Amygdala (tissue), 56 donors: ENCODE measurements at places on chromosomes 1 and 21.

- DNase-seq, result no peak
These were observed 88.4 kb downstream of the PROX1 start for GRCh38 chr1:214075999-214076707.

GRCh38 chr21:42537106-42537742 lies 23.6 kb downstream of the SLC37A1 start:
- no peak for DNase-seq

- peak; percentile 57 for DNase-seq
These were observed 20.7 kb downstream of the MIS18A start for GRCh38 chr21:32257962-32258785.

DNA sequence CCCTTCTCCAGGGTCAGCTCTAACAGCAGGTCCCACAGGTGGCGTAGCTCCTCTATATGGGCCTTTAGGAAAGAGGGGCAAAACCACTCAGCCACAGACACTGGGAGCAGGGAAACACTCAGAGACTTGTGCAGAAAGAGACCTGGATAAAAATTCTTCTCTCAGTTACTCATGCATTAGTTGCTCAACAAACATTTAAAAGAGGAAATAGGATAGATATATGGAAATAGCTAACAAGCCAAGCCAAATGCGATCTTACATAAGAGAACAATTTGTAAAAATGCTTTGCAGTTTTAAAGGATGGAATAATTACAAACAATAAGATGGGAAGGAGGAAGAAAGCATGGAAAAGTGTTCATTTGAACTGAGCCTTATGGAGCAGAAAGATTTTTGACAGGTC lies 4.9 kb downstream of the SPTA1 start:
- DNase-seq, result no peak

DNA sequence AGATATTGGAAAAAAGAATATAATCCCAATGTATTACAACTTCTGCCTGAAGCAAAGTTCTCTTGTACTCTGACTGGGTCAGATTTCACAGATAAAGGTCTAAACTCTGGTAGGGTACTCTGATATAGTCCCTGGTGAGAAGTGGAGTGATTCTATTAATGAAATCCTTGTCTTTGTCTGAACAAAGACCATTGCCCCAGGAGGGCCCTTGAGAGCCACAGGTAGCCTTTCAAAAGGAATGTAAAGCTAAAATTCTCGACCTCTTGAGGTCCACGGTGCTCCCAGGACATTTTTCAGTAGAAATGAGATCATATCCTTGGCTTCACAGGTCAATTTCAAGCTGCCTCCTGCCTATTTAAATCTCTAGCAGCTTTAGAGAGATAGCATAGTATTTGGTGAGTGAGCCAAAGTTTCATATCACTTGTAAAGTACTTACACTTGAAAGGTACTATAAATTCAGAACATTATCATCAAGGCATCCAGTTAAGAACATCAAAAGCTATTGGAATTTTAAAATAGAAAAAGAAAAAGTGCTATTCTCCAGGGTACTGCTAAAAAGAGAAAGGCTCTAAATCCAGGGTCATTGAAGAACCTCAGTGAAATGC lies 10.1 kb downstream of the TNNI3K start:
- no peak for DNase-seq

GRCh38 chr21:38354231-38354630 lies 97.4 kb downstream of the KCNJ15 start:
- DNase-seq, result no peak

GRCh38 chr21:28615276-28615675 lies 377.4 kb downstream of the LTN1 start:
- DNase-seq, result no peak

DNA sequence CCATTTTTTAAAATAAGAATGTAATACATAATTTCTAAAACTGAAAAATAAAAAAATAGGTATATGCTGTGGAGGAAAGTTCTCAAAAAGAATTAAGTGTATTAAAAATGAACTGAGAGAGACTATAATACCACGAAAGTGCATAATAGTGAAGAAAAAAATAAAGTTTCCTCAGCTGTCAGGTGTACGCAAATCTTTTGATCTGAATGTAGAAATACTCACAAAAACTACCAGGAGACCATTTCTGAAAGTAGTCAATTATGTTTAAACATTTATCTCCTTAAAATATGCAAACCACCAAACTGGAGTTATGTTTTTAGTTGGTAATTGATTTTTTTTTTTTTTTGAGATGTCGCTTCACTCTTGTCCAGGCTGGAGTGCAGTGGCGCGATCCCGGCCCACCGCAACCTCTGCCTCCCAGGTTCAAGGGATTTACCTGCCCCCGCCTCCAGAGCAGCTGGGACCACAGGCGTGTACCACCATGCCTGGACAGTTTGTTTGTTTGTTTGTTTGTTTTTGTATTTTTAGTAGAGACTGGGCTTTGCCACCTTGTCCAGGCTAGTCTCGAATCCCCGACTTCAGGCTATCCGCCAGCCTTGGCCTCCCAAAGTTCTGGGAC lies 1169.2 kb upstream of the B3GALT2 start:
- DNase-seq, result no peak

DNA sequence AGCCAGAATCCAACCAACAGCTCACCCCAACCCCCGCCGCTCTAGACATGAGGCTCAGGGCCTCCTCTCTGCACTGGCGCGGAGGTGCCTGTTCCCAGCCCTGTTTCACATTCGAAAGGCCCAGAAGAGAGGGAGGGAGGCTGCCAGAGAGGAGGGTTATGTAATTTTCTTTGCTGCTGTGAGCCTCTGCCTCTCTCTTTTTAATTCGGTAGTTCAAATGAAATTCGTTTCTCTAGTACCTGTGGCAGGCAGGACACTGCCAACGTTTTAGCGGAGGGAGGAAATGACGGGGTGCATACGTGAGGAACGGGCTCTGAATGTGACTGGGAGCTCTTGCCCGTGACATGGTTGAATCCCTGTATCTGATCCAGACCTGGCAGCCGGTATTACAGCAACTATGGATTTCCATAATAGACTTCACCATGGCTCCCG lies 9.4 kb downstream of the PRDM16 start:
- peak; percentile 38 for DNase-seq

DNA sequence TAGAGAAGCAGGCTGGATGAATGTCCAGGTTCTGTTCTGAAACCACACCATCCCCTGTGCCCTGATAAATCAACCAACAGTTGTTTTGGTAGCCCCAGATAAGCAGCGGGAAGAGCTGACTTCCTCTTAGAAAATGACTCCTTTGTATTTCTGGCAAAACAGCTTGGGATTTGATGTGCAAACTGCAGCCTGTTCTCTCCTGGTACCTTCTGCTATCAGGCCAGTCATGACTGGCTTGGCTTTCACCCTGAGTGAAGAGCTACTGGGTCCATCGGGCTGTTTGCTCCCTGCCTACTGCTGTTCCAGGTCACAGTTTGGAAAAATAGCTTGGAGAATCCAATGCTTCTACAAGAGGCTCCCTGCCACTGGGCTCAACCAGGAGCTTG lies 116.8 kb downstream of the DTL start:
- no peak for DNase-seq

DNA sequence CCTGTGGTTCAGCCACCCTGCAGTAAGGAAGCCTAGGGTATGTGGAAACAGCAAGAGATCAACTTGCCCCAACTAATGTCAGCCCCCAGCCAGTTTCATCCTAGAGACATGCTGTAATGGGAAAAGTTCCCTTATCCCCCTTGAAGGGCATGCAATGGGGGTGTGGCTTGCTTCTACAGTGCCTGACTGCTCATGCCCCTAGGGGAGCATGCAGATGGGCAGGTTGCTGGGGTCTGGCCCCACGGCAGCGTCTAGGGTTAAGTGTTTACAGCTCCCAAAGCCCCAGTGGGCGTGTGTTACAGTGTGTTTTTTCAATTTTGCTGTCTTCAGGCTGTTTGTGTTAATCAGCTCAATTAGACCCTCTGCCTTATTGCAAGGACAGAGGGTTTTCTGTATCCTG lies 1105.9 kb downstream of the AMY1C start:
- no peak for DNase-seq

- no peak for DNase-seq
These were observed 519.9 kb upstream of the USP24 start for GRCh38 chr1:55735106-55735505.

DNA sequence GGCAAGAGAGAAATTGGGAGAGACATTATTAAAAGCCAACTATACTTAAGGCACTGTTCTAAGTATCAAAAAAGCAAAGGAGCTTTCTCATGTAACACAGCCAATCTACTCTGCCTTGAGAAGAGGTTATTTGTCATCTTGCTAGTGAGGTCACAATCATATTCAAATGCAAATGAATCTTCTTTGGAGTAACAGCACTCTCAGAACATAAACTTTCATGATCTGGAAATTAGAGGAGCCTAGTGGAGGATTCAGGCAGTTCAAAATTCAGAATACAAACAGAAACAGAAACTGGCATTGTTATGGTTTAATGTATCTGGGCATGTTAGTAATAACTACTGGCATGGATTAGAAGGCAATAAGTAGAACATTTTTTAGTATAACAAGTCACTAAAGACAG lies 57.4 kb downstream of the ARID4B start:
- no peak for DNase-seq

- DNase-seq, result no peak
These were observed 8.8 kb downstream of the ATPAF1 start for GRCh38 chr1:46659307-46659870.

DNA sequence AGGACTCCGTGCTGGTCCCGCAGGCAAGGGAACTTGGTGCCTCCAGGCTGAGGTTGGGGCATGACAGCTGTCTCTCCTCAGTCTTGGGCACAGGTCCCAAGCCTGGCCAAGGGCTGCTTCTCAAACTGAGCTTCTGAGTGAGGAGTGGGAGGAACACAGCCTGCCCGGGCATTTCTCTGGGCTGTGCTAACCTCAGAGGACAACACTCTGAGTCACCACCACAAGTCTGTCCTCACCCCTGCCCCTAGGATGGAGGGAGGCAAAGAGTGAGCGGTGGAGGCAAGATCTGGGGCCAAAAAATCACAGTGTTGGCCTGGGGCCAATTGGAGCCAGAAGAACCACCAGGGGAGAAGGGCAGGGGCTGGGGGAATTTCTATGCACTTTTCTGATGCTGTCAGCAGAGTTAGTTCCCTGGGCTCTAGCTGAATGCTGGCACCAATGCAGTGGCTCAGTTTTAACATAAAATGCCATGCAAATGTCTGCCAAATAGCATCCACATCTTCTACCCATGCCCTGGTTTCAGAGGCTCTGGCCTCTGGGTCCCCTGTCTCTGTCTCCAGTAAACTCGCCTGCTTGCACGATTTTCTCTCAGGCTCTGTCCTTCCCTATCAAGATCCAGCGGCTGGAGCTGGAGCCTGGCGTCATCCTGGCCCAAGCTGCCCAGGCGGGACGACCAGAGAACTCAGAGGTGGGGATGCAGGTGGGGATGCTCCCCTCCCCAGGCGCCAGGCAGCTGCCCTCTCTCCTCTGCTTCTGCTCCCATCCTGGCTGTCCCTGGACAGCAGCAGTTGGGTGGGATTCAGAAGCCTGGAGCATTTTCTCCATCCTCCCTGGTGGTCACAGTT lies 11.0 kb upstream of the CDK18 start:
- no peak for DNase-seq

DNA sequence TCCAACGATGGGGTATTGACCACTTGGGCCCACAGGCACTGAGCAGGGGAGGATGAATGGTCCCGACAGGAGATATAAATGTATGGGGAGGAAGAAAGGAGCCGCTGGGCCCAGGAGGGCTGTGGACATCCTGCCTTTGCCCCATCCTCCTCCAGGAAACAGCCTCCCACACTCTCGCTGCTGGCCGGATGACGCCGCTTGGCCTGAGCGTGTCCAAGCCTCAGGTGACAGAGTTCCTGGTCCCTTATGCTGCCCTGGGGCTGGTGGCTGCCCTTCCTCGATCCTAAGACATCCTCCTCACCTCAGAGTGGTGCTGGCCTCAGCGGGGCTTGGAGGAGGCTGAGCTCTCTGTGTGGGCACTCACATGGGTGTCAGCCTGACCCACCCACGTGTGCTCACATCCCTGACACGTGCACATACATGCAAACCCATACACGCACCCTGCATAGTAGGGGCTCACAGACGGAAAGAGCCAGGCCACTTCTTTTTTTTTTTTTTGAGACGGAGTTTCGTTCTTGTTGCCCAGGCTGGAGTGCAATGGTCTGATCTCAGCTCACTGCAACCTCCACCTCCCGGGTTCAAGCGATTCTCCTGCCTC lies 5.9 kb upstream of the SERINC2 start:
- DNase-seq, result no peak

- DNase-seq, result no peak
These were observed 45.2 kb downstream of the C8B start for GRCh38 chr1:56920591-56921001.

- DNase-seq, result no peak
These were observed 22.7 kb downstream of the NAV1 start for GRCh38 chr1:201561601-201562000.

DNA sequence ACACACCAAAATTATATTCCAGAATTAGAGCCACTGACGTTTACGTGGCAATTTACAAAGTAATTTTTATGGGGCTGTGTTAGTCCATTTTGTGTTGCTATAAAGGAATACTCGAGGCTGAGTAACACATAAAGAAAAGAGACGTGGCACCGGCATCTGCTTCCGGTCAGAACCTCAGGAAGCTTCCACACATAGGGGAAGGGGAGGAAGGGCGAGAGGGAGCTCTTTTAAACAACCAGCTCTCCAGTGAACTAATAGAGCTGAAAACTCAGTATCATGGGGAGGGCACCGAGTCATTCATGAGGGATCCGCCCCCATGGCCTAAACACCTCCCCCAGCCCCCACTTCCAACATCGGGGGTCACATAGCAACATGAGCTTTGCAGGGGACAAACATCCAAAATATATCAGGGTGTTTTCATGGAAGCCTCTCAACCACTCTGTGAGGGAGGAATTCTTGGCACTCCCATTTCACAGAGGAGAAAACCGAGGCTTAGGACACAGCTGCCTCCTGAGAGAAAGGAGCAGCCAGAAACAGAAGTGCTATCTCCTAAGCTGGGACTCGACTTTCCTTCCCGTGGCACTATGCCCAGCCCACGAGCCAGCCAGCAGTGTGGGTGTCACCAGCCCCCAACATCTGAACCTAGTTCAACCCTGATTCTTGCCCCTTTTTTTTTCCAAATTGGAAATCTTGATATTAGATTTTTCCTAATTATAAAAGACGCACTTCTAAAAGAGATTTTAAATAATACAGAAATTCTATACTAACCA lies 29.2 kb downstream of the MIS18A start:
- no peak for DNase-seq

DNA sequence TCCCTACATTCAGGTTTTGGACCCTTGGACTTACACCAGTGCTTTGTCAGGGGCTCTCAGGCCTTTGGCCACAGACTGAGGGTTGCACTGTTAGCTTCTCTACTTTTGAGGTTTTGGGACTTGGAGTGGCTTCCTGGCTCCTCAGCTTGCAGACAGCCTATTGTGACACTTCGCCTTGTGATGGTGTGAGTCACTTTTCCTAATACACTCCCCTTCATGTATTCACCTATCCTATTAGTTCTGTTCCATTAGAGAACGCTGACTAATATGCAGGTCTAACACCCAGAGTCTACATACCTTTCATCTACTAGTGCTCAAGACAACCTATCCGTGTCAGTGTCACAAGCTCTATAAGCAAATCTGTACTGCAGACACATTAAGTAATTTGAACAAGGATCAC lies 605.3 kb downstream of the KCNT2 start:
- no peak for DNase-seq

DNA sequence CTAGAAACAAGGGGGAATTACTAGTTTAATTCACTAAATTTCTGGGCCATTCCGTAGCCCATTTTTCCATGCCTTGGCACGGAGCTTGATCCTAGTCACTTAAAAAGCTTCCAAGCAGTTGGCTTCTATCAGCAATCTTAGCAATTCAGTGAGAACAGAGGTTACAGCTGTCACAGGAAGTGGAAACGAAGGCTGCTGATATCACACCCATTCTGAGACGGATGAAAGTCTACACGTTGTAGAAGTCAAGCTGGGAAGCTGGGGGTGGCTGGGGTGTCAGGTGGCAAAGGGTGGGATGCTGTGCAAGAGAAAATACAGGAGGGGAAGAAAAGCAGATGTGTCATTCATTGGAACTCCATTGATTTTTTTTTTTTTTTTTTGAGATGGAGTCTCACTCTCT lies 11.8 kb upstream of the STMN1 start:
- no peak for DNase-seq
